BJ (cell line): ENCODE measurements at places on chromosomes 2 and 18. TPM values are rescaled to one million over a fixed set of nuclear protein-coding genes. Genes with fewer than 3 reads are reported as not detected.
A peak's percentile ranks its signal among the peaks of the same experiment; 100 is the strongest.

BOK gene
- 29.4 and 42.9 TPM in 2 replicates for polyA plus RNA-seq

- DNase-seq, result no peak
Measured at GRCh38 chr2:101736861-101737291, 39.4 kb downstream of the MAP4K4 start.

RGPD3 gene
- 0.02 and 0.10 TPM in 2 replicates for polyA plus RNA-seq

ACMSD gene
- not detected in 2 replicates for polyA plus RNA-seq

- no peak for DNase-seq
Measured at GRCh38 chr2:237435844-237436587, 22.1 kb upstream of the COL6A3 start.

DNA sequence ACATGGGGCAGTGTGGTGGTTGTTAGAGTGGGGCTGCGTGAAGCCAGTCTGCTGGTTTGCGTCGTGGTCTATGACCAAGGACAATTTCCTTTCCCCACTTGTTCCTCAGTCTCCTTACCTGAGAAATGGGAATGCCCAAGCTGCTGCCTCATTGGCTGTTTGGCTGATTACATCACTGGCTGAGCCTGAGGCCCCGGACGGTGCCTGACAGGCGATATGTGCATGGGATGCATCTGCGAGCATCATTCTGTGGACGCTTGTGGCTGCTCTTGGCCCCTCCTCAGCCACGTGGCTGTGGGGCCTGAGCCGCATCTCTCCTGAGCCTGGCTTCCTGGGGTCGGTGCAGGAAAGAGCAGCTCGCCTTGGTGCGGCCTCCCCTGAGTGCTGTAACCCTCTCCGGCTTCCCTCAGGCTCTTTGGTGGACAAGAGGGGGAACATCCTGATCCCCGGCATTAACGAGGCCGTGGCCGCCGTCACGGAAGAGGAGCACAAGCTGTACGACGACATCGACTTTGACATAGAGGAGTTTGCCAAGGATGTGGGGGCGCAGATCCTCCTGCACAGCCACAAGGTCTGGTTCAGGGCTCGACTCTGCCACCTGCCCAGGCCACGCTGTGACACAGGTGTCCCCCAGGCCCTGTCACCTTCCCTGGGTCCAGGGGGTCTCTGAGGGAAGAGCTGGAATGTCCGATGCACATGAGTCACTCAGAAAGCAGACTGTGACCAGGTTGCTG, 17.2 kb downstream of the CNDP2 start:
- DNase-seq, result no peak

EN1 gene
- polyA plus RNA-seq, result not detected in 2 replicates

GRCh38 chr2:150122871-150123613, 364.4 kb downstream of the RND3 start:
- DNase-seq, result peak; percentile 51

LYG1 gene
- polyA plus RNA-seq, result 0.70 and 0.85 TPM in 2 replicates

RND3 gene
- 255 and 497 TPM in 2 replicates for polyA plus RNA-seq

- no peak for DNase-seq
Measured at GRCh38 chr2:238233625-238234024, 6.2 kb downstream of the HES6 start.

- DNase-seq, result no peak
Measured at GRCh38 chr2:152894051-152894450, 175.6 kb downstream of the ARL6IP6 start.

- no peak for DNase-seq
Measured at GRCh38 chr2:156005531-156005930, 327.0 kb downstream of the NR4A2 start.

DYSF gene
- polyA plus RNA-seq, result 0.65 and 1.3 TPM in 2 replicates

FBXO48 gene
- 0.49 and 0.97 TPM in 2 replicates for polyA plus RNA-seq

DNA sequence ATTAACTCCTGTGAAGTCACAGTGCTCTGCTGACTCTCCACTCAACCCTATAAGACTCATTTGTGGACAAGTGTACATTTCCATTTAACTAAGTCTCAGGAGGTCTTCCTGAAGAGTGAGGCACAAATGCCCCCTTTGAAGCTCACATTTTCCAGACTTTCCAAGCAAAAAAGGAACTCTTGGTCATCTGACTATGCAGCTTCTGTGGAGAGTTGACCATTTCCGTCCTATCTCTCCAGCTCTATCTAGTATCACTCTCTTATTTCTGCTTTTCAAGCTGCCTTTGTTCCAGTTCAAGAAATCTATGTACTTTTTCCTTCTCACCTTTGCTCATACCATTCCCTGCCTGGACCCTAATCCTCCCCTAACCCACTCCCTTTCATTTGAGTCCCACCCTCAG, 77.0 kb downstream of the ANTXR1 start:
- no peak for DNase-seq

C1GALT1C1L gene
- 0.12 and 0.48 TPM in 2 replicates for polyA plus RNA-seq

GRCh38 chr2:120288016-120288373, 35.3 kb downstream of the RALB start:
- no peak for DNase-seq

ADD2 gene
- not detected in 2 replicates for polyA plus RNA-seq

DNA sequence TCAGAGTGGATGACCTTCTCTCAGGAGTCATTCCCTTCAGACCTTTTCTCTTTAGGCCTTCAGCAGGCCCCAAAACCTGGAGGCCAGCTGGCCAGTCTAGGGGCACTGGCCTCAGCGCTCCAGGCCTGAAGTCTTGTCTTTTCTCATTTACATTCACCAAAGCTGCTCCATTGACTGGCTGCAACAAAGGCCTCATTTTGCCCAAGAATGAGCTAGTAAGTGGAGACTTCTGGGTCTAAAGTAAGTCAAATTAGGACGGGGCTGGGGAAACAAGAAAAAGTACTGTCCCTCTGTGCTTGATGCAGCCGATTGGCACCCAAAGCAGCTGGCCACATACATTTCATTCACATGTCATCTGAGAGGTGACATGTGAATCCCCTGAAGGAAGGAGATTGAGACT, 83.8 kb upstream of the RIOK3 start:
- no peak for DNase-seq

ZNF521 gene
- 18.6 and 29.3 TPM in 2 replicates for polyA plus RNA-seq

DNA sequence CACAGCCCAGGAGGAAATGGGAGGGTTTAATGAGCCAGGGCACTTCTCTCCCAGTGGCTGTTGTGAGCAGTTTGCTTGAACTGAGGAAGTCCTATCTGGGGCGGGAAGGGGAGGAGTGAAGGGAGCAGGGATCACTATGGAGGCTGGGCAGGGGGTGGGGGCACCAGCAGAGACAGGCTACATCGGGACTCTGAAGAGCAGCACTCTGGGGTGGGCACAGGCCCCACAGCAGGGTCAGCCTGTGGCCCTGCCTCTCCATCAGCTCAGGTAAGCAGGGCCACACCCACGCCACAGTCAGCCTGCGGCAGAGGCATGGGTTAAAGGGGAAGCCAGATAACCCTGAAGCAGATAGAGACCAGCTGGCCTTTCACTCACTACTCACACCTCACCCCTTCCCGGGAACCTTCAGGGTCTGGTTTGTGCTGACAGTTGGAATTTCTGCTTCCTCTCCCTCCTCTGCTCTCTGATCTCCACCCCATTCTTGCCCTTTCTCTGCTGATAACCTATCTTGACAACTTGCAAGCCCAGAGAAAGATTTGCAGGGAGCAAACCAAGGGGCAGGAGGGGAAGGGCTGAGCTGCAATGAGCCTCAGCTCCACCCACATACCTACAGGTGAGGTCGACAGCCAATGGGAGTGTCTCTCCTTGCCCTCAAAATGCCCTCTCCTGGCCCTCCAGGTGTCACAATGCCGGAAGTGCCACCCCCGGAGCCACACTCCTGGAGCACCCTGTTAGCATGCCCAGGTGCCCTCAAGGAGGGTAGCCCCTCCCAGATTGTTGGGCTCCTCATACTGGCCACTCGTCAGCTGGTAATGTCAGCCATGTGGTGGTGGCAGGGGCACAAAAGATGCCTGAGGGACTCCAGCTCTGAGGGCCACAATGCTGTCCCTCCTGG, 3.7 kb downstream of the SIGLEC15 start:
- no peak for DNase-seq

DNA sequence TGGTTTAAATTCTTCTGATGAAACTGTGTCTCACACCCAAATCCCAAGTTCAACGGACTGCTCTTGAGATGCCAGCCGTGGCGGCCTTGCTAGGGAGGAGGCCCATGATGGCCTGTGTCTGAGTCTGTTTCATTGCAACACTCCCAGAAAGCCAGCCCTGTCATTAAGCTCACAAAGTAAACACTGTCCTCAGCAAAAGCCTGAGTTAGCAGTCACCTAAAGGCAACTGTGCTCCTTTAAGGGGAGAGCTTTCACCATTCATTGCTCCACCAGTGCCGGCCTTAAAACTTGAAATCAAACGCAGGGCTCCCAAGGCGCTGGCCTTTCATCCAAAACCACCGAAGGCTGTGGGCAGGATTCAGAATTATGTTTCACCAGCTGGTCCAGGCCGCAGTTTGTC, 42.5 kb upstream of the PPP1CB start:
- DNase-seq, result no peak

GRCh38 chr18:6624661-6625311, 104.7 kb upstream of the ARHGAP28 start:
- peak; percentile 40 for DNase-seq

DNA sequence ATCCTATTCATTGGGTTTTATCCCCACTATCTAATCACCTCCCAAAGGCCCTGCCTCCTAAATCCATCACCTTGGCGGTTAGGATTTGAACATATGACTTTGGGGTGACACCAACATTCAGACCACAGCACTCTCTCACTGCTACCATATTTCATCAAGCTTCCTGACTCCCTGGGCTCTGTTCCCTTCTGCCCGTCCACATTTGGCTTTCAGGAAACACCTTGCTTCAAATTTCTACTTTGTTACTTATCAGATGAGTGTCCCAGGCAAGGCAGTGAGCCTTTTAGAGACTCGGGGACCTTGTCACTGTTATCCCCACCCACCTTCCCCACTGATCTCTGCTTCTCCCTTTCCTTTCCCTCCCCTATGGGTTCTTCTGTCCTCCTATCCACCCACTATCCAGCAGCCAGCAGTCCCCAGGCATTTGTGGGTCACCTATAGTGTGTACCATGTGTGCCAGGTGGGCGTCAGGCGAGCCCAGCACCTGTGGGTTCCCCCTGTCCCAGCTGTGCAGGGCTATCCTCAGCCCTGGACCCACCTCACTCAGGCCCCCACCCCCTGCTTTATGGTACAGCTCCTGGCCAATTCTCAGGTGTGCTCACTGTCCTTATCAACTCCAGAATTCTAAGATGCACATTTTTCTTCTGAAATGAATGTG, 230.9 kb downstream of the LOXHD1 start:
- no peak for DNase-seq

- no peak for DNase-seq
Measured at GRCh38 chr2:121398853-121399252, 113.9 kb upstream of the TFCP2L1 start.

- DNase-seq, result no peak
Measured at GRCh38 chr2:45743531-45744396, 92.3 kb downstream of the PRKCE start.

GRCh38 chr2:137607722-137608318, 356.5 kb upstream of the HNMT start:
- no peak for DNase-seq

CD8A gene
- polyA plus RNA-seq, result not detected in 2 replicates

DNA sequence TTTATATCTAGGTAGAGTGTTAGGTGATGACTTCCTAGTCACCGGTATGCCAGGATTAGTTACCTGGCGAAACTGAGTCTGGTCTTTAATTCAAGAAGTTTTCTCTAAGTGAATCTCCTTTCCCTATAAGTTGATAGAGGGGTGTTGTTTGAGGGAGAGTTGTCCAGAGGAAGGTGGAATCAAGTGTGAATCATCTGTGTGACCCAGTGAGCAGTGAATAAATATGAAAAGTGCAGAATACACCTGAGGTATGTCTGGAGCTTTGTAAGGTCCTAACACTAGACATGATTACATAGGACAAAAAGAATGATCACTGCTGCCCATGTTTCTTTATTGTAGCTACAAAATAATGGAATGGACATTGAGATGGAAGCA, 11.2 kb downstream of the POU3F3 start:
- DNase-seq, result no peak

- DNase-seq, result peak; percentile 83
Measured at GRCh38 chr2:127410871-127411652, 7.2 kb upstream of the PROC start.

GRCh38 chr2:143397884-143398614, 268.8 kb downstream of the ARHGAP15 start:
- DNase-seq, result peak; percentile 27

DNA sequence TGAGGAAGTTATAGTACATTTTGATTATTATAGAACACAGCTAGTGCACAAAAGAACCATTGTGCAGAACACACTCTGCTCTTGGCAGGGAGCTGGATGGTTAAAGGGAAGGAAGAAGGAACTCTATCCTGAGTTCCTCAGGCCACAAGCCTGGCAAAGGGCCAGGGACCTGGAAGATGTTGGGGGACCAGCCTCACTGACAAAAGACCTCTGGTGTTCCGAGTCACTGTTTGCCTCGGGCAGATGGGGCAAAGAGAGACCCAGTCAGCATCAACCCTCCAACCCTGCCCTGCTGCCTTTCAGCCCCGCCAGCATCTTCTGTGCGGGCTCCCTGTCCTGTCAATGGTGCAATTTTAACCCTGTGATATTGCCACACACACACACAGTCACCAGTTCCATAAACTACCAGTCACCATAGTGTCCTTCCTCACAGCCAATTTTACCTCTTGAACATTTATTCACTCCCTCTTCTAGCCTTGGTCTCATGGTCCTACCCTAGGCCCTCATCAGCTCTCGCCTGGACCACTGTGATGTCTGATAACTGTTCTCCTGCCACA, 21.9 kb downstream of the NEMP2 start:
- DNase-seq, result no peak

DNA sequence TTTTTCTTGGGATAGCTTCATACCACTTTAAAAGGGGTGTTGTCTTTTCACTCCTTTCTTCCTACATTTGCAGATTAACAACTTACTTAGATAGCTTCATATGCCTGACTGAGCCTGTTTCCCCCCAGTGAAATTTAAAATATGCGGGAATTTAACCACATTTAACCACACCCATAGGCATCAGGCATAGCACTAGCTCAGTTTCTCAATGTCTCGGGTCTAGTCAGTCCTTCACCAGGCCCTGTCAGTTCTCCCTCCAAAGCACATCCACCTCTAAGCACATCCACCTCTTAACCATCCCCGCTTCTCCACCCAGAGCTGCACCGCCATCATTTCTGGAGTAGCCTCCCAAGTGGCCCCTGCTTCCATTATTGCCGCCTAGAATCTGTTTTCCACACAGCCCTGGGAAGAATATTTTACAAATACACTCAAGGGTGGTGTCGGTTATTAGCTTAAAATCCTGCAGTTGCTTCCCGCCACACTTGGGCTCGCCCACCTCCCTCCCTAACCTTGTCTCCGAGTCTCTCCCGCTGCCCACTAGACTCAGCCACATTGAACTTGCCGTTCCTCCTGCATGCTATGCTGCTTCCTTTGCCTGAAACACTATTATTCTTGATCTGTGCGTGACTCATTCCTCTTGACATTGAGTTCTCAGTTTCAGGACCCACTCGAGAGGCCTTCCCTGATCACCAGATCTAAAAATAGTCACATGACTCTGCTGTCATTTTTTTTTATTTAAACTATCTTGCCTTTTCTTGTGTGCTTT, 68.3 kb downstream of the SPTBN1 start:
- peak; percentile 58 for DNase-seq

- no peak for DNase-seq
Measured at GRCh38 chr2:134706587-134707329, 12.0 kb downstream of the TMEM163 start.
